Right renal cortex interstitium (tissue), 3 donors: ENCODE measurements at places on chromosomes 7 and 10. TPM values are rescaled to one million over a fixed set of nuclear protein-coding genes. Genes with fewer than 3 reads are reported as not detected.

- DNase-seq, result no peak
Measured at GRCh38 chr10:49179699-49180443, 8.3 kb downstream of the TMEM273 start.

DNA sequence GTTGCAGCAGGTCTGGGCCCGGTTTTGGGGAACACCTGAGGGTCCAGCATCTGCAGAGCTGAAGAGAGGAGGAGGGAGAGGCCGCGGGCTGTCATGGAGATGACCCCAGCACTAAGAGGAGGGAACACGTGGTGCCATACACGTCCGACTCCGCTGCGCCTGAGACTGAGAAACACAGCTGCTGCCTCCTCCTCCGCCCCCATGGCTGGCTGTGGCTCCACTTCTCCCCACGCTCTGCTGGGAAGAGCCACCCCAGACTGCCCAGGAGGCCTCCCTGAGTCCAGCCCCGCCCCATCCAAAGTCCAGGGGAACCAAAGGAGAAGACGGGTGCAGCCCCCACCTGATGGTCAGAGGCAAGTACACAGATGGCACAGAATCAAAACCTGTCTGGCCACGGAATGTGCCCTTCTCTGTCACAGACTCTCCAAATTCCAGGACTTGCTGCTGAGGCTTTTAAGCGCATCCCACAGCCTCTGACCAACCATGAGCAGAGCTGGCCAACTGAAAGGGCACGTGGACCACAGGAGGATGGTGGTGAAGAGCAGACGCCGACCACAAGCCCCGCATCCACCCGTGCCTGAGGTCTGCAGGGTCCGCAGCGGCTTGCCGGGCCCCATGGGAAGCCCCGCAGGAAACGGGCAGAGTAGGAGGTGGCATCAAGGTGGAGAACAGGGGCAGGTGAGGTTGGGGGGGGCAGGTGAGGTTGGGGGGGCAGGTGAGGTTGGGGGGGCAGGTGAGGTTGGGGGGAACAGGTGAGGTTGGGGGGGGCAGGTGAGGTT is 24.0 kb downstream of the STK32C start:
- DNase-seq, result no peak

DNA sequence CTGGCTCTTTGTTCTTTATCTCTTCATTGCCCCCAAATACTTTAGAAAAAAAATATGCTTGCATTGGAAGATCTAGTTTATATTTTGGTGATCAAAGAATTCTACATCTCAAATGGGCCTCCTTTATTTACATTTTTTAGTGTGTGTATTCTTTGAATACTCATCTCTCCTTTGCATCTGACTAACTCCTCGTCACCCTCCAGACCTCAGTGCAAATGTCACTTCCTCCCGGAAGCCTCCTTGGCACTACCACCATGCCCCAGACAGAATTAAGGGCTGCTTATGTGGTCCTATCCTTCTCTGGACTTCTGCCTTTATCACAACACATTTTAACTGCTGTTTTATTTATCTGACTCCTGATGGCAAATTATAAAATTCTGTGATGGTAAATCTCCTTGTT is 52.0 kb upstream of the PPP1R3C start:
- DNase-seq, result no peak

DNA sequence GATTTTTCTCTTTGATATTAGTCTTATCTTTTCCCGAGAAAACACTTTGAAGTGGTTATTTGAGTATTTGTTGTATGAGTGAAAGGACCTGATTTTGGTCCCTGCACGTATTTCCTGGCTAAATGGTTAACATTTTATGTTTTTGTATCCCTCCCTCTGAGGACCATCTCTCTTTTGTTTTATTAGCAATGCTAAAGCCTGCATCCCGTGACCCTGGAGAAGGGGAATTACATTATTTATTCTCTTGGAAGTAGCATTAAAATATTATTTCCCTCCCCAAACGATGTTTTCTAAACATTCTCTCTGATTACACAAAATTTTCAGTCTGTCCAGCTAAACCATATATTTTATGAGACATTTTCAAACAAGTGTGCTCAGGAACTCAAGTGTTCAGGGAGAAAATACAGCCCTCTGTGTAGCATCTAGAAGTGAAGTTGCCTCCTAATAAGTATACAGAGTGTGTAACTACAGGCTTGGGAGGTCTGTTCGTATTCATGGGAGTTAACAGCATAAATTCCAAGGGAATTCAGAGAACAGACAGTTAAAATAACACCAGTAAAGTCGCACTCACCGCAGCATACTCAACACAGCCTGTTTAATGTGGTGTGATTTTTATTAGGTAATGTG is 163.8 kb upstream of the NPVF start:
- no peak for DNase-seq

DNA sequence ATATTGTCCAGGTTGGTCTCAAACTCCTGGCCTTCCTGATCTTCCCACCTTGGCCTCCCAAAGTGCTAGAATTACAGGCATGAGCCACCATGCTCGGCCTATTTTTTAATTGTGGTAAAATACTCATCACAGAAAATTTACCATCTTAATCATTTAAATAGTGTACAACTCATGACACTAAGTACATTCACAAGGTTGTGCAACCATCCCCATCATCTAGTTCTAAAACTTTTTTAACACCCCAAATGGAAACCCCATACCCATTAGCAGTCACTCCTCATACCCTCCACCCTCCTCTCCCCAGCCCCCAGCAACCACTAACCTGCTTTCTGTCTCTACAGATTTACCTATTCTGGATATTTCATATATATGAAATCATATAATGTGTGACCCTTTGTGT is 90.3 kb downstream of the DOCK4 start:
- DNase-seq, result no peak

GRCh38 chr7:140153666-140154161 is 23.1 kb downstream of the KDM7A start:
- no peak for DNase-seq

DNA sequence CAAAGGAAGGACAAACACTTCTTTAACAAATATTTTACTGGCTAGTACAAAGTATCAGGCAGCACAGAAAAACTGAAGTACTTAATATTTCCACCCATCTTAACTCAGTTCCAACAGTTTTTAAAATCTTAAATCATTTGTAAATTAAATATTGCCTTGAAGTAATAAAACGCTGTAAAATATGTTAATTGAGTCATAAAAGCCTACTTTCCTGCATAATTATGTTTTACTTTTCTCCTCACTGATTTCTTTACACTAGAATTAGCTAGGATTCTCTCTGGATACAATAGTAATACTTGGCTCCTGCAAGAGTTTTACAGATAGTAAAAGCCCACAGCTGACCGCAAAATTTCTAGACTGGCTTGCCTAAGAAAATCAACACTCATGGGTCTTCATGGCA is 74.9 kb downstream of the SFMBT2 start:
- no peak for DNase-seq

DNA sequence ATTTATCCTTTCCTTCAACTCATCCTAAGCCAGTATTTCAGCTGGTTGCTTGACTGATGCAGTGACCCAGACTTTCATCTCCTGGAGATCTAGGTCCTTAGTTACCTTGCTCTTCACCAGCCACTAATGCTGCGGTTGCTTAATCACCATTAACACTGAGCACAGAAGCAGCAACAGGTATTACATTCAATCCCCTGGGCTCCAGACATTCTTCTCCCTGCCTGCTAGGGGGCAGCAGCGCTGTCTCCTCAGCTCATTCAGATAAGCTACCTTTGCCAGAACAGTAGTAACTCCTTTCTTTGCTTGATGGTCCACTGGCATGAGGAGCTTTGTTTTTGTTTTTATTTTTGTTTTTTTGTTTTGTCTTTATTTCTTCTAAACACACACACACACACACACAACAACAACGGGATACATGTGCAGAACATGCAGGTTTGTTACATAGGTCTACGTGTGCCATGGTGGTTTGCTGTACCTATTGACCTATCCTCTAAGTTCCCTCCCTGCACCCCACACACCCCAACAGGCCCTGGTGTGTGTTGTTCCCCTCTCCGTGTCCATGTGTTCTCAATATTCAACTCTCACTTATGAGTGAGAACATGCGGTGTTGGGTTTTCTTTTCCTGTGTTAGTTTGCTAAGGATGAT is 1043.2 kb upstream of the C7orf33 start:
- DNase-seq, result no peak

DNA sequence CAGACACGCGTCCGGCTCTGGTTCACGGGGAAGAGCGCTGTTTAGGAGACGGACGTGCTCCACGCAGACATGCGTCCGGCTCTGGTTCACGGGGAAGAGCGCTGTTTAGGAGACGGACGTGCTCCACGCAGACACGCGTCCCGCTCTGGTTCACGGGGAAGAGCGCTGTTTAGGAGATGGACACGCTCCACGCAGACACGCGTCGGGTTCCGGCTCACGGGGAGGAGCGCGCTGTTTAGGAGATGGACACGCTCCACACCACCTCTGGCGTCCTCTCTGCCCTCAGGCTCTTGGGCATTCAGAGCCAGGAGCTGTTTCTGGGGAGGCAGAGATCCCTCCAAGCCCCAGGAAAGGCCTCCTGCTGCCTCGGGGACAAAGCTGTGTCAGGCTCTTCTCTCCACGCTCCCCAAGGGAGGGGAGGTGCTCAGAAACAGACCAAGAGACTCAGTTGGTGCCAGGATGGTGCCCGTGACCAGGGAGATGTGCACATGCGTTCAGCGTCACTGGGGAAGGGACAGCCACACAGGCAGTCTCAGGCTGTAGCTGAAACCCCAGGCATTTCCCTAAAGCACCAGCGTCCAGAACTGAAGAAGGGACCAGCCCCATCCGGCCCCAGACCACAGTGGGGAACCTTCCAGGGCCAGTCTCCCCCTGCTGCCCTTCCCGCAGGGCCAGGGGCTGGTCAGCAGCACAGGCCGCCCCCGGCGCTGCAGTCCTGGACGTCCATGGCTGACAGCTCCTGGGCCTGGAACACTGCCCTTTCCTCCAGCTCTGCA is 175.6 kb downstream of the ELFN1 start:
- no peak for DNase-seq

DNA sequence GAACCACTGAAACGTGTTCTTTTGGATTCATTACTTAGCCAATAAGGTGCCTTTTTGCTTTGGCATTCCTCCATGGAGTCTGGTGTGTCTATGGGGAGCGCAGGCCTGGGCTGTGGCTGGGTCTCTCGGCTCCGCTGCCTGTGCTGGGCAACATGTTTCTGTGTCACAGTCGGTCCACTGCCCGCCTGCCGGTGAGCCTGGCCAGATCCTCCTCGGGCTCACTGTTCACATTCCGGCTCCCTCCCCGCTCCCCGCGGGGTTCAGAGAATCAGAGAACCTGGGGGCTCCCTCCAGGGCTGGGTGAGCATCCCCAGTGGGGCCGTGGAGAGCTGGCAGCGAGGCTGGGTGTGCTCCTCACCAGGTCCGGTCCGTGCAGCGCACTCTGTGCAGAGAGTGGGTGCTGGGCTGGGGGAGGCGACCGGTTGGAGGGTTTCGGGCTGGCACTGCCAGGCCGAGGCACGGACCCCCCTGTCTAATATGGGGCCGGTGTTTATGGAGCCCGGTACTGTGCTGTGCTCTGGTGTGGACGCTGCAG is 70.4 kb downstream of the INPP5A start:
- no peak for DNase-seq

DNA sequence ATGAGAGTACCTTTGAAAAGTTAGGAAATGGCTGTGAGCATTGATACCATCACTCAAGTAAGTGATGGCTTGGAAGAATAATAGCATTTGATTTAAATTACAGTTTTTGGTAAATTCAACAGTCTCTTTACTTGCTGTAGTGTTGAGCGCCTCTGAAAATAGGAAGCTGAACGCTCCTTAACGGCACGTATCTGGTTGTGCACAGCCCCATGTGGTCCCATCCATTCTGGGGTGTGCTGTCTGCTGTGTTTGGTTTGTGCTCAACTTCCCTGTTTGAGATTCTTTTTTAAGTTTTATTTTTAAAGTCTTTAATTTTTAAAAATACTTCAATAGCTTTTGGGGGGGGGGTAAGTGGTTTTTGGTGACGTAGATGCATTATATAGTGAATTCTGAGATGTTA is 51.5 kb downstream of the DNAJB6 start:
- DNase-seq, result no peak

GRCh38 chr10:116440330-116441030 is 12.8 kb downstream of the PNLIPRP3 start:
- no peak for DNase-seq

GRCh38 chr10:88911851-88912250 is 31.8 kb downstream of the STAMBPL1 start:
- no peak for DNase-seq

DNA sequence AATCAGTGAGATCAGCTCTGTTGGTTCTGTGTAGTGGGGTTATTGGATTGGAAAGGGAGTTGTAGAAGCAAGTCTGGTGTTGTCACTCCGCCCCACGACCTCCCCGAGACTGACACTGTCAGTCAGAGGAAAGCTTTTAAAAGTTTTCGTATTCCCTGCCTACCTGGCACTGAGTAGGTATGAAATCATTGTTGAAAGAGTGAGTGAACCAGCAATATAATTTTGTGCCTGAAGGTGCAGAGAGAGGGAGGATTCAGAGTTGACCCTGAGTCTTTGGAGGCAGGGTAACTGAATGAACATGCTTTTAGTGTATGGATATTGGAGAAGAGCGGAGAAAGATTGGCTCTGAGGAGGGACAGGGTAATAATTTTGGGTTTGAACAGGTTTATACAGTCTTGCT is 27.3 kb downstream of the CCNY start:
- no peak for DNase-seq

GRCh38 chr7:81339946-81340345 is 421.1 kb upstream of the SEMA3C start:
- no peak for DNase-seq

DNA sequence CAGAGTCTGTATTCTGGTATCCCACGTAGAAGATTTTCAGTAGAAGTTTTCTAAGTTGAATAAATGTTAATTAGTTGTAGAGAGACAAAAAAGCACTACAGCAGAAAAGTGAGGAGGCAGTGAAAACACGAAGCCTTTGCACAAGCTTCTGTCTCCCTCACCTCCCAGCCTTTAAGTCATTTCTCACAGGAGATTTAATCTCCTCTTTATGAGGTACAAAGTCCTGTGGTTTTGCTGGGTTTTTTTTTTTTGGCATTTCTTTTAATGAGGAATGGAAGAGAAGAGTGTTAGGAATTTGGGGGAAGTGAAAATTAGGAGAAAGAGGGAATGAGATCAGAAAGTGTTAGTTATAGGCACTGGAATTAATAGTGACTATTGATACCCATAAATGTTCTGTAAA is 21.5 kb downstream of the SPAG6 start:
- no peak for DNase-seq

GRCh38 chr10:124119946-124120345 is 26.5 kb upstream of the CHST15 start:
- no peak for DNase-seq

Gene KLLN
- polyA plus RNA-seq, result 1.5 TPM

Gene DLX6
- polyA plus RNA-seq, result not detected

Gene NXPH1
- 0.11 TPM for polyA plus RNA-seq

Gene IFIT3
- polyA plus RNA-seq, result 18.1 TPM
